Activated T-helper 1 cell treated with Interleukin-2 at 50 U/mL for 16 hours (primary cell): ENCODE measurements at places on chromosomes 7 and 10.
A peak's percentile ranks its signal among the peaks of the same experiment; 100 is the strongest.

GRCh38 chr10:954396-954795 is 22.9 kb upstream of the LARP4B start:
- DNase-seq: no peak

DNA sequence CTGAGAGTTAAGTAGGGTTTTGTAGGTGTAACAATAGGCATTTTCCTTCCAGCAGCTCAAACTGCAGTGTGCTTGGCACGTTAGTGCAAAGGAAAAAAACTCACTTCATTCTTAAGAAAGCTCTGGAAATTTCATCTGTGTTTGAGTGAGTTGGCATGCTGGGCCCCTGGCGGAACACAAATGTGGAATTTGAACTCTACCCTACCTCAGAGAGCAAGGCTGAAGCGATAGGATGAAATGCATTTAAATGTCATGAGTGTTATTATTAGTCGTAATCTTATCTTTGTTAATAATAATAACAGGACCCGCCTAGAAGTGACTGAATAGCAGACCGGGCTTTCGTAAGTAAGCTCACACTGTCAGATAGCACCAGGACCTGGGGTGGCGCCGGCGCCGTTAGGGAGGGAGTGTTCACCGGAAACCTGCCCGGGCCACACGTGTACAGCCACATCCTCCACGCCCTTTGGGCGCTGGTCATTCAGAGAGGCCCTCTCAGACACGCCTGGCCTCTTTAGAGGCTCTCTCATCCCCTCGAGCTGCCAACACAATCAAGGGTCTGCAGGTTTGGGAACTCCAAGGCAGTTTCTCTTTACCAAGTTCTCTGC is 63.5 kb downstream of the GRK5 start:
- DNase-seq: peak; percentile 25

DNA sequence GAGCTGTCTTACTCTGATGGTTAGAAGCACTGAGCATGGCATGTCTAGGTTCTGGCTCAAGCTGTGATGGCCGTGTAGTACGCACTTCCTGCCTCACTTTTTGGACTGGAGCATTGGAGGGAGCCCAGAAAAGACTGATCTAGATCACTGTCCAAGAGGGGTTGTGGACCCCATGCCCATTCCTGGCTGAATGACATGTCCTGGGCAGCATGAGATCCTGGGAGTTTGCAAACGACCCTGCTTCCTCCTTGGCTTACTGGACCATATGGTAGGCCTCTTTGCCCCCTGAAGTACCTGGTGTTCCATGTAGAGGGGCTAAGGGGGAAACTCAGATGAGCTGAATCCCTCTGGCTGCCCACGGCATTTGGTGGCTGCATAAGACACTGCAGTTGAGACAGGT is 36.7 kb downstream of the ARHGAP22 start:
- DNase-seq: no peak

DNA sequence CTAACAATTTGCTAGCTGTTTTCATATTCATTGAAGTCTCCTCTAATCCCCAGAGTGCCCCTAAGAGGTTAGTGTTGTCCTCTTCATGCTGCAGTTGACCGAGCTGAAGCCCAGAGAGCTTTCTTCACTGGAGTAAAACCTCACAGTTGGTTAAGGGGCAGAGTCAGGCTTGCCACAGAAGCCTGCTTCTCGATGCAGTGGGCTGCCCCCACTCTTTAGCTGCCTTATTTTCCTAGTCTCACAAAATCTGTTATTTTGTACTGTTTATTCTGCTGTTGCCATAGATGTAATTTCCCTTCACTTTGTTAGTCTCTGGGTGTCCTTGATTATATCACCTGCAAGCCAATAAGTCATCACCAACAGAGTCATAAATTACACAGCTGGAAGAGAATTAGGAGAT is 56.3 kb upstream of the ZPBP start:
- no peak for DNase-seq

DNA sequence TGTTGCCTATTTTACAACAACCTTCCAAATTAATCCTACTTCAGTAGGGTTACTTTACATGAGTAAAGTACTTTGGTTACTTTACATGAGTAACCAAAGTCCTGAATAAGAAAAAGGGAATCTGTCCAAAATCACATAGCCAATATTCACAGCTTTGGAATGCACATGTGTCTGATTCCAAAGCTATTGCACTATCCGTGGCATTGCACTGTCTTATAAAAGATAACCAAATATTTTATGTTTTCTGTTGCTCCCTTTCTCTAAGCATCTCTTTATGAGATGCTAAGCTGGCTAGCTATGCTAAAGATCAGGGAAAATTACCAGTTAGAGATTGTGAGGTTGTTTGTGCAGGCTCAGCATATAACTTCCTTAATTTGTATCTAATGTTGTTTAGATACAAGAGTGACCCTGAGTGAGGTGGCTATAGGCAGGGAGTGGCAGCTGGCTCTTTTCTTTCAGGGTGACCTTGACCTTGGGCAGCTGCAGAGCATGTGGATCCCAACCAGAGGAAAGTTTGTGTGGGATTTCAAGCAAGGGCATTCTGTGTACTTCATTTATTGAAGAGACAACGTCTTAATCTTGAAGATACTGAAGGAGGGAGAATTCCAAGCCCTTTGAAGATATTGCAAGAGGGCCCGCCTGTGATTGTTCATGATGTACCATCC is 366.1 kb upstream of the ANKRD30A start:
- no peak for DNase-seq

DNA sequence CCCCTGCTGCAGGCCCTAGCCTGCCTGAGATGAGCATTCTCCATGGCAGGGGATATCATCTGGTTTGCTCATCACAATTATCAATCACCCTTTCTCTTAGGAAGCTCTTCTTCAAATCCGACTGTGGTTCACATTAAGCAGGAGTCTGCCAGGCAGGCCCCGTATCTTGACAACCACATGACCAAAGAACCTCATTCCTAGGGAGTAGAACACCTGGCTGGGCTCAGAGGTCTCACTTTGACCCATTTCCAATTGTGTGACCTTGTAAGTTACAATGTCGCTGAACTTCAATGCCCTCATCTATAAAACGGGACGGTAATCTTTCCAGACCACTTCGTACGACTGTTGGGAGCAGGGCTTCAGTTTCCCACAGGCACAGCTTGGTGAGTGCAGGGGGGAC is 156.4 kb upstream of the PCBD1 start:
- DNase-seq: no peak

DNA sequence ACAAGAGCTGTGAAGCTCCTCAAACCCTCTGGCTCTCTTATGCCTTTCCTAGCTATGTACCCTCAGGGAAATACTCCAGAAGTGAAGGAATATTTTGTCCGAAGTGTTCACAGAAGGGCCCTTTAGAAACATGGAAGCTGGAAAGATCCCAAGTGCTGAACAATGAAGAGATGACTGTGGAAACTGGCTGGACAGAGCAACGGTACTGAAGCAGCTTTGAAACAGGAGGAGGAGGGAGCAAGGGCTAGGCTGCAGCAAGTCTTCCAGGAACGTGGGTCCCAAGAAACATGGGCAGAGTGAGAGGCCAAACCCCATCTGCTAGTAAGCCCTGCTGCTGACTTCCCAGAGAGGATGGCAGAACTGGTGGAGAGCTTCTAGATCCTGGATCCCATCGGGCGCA is 3.0 kb upstream of the PSAP start:
- DNase-seq: no peak

GRCh38 chr10:122844146-122844545 is 1.5 kb downstream of the CUZD1 start:
- no peak for DNase-seq
